Spinal cord (tissue), 10 donors: ENCODE measurements at places on chromosomes 4 and X.

GRCh38 chrX:17372052-17372451 is 2.9 kb upstream of the NHS start:
- DNase-seq = no peak

- DNase-seq = no peak
Measured at GRCh38 chr4:1973661-1974060, 35.1 kb downstream of the NELFA start.

DNA sequence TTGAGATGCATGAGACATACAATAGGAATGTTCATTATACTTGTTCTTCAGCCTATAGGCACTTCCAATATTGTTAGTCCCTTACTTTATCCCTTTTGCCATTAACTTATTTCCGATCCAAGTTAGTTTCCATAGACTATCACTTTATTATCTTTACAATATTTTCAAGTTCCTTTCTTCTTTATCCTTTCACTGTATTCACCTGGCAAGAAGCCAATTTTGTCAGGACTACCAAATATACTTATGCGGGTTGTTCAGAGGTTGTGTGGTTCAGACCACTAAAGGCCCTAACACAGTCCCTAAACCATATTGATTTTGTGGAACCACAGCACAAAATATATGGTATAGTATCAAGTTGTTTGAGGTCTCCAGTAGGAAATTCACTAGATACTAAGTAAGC is 245.0 kb upstream of the HTR2C start:
- DNase-seq = no peak

GRCh38 chr4:181477591-181477990 is 765.6 kb upstream of the TENM3 start:
- no peak for DNase-seq

GRCh38 chrX:698206-698605 is 67.6 kb downstream of the SHOX start:
- no peak for DNase-seq

GRCh38 chrX:17860811-17861488 is at the start of gene RAI2:
TSS of gene RAI2 (minus strand) at chrX:17861298. CDS start at chrX:17802010, 59,288 bp downstream.
- no peak for DNase-seq

DNA sequence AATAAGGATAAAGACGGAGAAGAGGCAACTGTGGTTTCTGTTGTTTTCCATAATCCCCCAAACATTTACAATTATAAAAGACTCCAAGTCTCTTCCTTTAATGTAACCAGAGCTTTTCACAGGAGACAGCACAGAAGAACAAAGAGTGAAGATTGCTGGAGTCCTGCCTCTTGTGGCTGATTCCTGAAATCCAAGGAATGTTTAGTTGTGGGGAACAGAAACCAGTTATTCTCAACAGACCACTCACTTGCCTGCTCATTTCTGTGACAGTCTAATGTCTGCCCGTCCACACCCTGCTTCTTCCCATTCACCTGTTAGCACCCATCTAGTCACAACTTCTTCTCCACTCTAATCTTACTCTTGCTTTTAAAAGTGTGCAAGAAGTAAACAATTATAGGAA is 12.1 kb downstream of the TEX13B start:
- DNase-seq = no peak

- no peak for DNase-seq
Measured at GRCh38 chrX:5490786-5491563, 737.7 kb downstream of the NLGN4X start.

DNA sequence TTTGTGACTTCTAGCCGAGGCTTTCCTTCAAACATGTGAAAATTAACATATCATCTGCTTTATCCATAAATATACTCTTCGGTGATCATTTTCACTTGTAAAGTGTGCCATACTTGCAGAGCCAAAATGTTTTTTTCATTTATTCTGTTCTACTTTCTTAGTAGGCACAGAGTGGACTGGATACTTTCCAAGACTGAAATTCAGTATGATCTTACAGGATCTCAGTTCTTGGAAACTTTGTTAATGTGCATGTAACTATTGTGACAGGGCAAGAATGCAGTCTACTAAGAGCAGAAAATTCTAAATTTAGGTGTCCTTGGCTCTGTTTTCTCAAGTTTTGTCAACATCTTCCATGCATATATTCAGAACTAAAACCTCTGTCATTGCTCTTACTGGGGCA is 284.9 kb downstream of the TEX13A start:
- no peak for DNase-seq

DNA sequence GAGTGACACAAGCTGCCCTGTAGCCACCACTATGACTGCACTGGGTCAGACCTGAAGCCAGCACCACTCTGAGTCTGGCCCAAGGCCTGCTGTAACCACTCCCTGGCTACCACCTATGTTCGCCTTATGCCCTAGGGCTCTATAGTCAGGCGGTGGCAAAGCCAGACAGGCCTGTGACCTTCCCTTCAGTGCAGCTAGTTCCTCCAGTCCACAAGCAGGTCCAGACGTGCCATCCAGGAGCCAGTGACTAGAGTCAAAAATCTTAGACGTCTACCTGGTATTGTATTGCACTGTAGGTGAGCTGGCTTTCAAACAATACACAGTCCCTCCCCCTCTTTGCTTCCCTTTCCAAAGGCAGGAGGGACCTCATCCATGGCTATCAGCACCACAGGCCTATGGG is 54.0 kb upstream of the RNF128 start:
- no peak for DNase-seq
